ENCODE measurements at places on chromosomes 13 and 19.

GRCh38 chr19:31353833-31354232 lies 4.6 kb upstream of the TSHZ3 start:
- DNase-seq: no peak

GRCh38 chr13:25778808-25779305 lies 273.0 kb downstream of the SHISA2 start:
- no peak for DNase-seq

GRCh38 chr13:75801388-75801945 lies 165.3 kb downstream of the LMO7 start:
- DNase-seq: no peak

- no peak for DNase-seq
These were observed 161.4 kb upstream of the TSHZ3 start for GRCh38 chr19:31510635-31511034.

DNA sequence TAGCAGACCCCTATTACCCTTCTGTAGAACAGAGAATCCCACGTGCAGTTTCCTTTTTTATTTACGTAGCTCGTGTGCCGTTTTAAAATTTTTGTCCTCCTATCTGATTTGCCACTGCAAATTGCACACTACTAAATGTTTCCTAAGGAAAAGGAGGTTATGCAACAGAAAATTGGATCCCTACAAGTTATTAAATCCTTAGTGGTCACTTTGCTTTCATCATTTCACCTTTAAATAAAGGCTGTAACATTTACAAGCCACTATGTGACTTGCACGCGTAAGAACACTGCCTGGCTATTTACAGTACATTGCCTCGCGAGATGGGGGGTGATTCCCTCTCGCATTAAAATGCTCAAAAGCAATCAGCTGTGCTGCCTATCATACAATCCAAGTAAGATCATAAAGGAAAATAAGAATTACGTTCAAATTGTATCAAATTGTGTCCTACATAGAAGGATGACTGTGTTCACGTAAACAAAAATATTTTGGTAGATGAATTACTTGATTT lies 525.6 kb downstream of the SUCLA2 start:
- no peak for DNase-seq

DNA sequence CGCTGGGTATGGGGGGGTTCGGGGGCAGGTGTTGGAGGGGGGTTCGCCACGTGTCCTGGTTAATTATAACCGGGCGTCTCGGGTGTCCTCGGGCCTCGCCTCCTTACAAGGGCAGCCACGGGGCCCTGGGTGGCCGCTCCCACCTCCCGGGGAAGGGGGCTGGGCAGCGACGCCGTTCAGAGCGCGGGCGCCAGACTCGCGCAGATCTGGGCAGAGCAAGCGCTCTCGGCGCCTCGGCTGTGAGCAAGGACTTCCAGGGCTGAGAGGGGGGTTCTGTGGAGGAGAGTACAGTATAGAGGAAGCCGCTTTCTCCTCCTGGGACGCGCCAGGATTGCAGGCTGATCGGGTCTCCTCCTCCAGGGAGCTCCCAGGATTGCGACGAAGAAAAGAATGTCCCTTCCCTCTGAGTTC lies 1.0 kb upstream of the CKM start:
- no peak for DNase-seq
